Vagina (tissue), 2 donors: ENCODE measurements at places on chromosomes 16 and 17.

DNA sequence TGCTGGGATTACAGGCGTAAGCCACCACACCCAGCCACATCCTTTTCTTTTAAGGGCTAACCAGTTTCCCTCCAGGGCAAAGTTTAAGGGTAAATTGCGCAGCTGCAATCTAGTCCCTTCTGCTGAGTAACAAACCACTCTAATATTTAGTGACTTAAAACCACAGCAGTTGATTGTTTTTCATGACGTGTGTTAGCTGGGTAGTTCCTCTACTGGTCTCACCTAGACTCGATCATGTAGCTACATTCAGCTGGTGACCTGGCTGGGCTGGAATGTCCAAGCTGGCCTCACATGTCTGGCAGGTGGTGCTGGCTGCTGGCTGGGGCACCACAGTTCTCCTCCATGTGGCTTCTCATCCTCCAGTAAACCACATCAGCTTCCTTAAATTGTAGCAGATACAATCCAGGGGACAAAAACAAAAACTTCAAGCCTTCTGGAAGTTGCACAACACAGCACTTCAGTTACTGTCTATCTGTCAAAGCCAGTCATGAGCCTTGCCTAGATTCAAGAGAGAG is 75.5 kb downstream of the GPRC5B start:
- DNase-seq, result no peak

DNA sequence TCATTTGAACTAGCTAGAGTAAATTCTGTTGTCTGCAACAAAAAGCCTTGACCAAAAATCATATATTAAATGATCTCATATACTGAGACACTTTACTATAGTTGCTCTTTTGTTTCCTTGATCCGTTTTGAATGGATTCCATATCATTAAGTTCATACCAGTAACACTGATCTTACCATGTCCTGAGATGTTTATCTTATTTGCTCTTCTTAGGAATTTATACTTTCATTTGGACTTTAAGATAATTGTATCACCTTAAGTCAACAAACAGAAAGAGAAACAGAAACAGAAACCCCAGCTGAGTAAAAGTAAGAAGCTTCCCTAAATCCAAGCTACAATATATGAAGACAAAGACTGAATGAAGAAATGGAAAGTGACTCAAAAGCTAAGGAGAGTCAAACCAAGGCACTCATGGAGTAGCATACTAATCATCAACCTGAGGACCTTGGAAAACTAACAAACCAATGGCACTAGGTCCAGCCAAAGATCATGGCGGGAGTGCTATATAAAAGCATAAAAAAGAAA is 106.5 kb upstream of the COX10 start:
- DNase-seq, result no peak

GRCh38 chr16:80158766-80159165 is 382.0 kb upstream of the DYNLRB2 start:
- DNase-seq, result no peak

DNA sequence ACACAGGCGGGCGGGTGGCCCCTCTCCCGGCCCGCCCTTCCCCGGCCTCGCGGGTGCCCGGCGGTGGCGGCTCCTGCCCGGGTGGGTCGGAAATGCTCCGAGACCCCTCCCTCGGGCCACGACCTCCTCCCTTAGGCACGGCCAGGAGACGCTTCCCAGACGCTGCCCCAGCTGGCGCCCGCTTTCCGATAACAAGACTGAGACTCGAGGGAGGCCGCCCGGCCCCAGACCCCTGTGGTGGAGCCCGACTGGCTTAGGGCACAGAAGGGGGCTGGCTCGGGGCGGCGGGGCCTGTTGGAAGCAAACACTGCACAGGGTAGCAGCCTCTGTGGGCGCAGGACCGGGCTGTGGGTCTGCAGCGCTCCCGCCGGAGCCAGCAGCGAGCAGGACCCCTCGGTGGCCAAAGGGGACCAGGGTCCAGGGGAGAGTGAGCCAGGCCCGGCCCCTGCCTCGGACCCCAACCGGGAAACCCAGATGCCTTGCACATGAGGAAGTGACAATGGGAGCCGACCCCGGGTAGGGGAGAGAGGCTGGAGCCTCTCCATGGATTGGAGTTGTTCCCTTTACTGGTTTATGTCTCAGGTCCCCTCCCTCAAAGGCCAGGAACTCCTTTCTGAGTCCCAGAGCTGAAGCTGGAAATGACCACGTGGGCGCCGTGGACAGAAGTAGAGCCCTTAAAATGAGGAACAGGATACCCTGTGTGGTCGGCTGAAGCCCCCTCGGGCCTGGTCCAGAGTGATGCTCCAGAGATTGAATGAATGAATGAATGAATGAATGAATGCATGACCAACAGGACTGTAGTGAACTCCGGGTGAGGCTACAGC is 19.8 kb upstream of the ADCY7 start:
- no peak for DNase-seq

GRCh38 chr16:17138801-17139200 is 332.0 kb downstream of the XYLT1 start:
- DNase-seq, result no peak

DNA sequence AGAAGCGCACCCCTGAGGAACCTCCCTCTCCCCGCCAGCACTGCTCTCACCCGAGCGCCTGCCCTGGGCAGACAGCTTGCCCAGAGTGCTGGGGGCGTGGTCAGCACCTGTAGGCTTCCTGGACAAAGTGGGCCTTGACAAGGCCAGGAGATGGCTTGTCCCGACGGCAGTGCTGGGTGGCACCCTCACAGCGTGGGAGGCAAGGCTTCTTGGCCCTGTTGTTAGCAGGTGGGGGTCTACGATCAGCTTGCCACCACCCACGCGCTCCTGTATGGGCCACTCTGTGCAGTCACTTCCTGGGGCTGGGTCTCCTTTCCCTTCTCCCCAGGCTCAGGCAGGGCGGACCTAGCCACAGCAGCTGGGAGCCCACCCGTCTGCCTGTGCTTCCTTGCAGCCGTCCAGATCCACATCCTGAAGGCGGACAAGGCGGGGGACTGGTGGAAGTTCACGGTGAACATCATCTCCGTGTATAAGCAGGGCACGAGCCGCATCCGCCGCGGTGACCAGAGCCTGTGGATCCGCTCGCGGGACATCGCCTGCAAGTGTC is 218.0 kb downstream of the NTN1 start:
- DNase-seq, result no peak

DNA sequence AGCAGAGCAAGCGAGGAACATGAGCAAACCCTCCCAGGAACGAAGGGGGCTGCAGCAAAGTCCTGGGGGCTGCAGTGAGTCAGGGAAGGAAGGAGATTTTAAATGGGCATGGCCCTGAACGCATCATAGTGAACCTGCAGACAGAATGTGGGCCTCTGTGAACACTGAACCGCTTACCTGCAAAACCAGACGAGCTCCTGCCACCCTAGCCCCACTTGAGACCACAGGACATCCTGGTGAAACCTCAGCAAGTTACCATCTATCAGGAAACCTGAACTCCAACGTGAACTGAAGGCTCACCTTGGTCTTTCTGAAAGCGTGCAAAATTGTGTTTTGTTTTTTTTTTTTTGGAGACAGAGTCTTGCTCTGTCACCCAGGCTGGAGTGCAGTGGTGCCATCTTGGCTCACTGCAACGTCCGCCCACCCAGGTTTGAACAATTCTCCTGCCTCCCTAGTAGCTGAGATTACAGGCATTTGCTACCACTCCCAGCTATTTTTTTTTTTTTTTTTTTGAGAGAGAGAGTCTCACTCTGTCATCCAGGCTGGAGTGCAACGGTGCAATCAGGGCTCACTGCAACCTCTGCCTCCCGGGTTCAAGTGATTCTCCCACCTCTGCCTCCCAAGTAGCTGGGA is 30.8 kb downstream of the FANCA start:
- DNase-seq, result no peak

DNA sequence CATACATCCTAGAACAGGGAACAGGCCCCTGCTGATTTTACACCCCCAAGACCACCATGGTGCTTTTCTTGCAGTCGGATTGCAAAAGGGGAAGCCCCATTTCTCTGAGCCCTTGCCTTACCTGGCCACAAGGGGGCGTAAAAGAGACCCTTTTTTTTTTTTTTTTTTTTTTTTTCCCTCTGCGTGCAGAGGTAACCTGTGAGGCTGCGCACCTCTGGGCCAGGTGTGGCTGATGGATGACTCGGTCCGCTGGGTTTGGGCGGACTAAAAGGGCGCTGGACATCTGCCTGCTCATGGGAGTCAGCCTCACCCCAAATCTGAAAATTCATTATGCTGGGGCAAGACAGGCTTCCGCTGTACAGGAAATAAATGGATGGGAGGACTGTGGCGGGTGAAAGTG is 281.0 kb downstream of the CBLN1 start:
- no peak for DNase-seq
